ENCODE measurements at places on chromosomes 7 and 10. TPM values are rescaled to one million over a fixed set of nuclear protein-coding genes. Genes with fewer than 3 reads are reported as not detected.

GRCh38 chr10:34153663-34154382 lies 661.3 kb downstream of the PARD3 start:
- DNase-seq, result no peak

Gene PRTFDC1
- 1.2 TPM for total RNA-seq

Gene LGI1
- not detected for total RNA-seq

- DNase-seq, result no peak
These were observed 25.3 kb downstream of the CHCHD3 start for GRCh38 chr7:133056370-133057238.

- DNase-seq, result no peak
These were observed 155.6 kb upstream of the ADO start for GRCh38 chr10:62648921-62649320.

Gene PDZD7
- total RNA-seq, result 0.52 TPM

DNA sequence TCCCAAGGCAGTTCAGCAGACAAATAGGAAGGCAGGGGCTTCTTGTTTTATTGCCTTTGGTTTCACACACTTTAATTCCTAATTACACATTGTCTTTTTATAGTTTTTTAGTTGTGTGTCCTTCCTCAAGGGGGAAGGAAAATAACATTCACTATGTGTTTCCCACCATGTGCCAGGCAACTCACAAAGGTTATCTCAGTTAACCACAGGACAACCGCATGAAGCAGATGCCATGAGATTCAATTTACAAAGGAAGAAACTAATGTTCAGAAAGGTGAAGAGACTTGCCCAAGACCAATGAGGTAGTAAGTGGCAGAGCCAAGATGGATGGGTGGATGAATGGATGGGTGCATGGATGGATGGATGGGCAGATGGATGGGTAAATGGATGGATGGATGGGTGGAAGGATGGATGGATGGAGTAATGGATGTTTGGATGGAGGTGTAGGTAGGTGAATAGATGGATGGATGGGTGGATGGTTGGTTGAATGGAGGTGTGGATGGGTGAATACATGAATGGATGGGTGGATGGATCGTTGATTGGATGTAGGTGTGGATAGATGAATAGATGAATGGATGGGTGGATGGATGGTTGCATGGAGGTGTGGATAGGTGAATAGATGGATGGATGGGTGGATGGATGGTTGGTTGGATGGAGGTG lies 77.9 kb downstream of the ARHGAP22 start:
- DNase-seq, result no peak

Gene IL2RA
- total RNA-seq, result 3.7 TPM

GRCh38 chr10:5810225-5810624 lies 3.0 kb downstream of the GDI2 start:
- no peak for DNase-seq

DNA sequence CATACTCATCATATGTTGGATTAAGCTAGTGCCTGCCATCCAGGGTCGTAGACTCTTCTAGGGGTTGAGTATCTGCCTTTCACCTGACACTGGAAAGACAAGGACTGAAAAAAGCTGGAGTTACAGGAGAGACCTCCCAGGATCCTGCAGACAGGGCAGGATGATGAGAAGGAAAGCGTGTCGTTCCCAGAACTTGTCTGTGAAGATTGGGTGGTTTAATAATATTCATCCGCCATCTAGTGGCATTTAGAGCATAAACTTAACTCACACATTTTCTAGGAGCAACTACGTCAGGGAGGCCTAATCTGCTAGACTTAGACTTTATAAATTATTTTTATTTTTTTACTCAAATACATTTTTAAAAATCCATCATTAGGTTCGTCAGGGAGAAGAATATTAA lies 59.6 kb downstream of the ADRB1 start:
- DNase-seq, result peak; percentile 65

Gene PRPF18
- 35.1 TPM for total RNA-seq

DNA sequence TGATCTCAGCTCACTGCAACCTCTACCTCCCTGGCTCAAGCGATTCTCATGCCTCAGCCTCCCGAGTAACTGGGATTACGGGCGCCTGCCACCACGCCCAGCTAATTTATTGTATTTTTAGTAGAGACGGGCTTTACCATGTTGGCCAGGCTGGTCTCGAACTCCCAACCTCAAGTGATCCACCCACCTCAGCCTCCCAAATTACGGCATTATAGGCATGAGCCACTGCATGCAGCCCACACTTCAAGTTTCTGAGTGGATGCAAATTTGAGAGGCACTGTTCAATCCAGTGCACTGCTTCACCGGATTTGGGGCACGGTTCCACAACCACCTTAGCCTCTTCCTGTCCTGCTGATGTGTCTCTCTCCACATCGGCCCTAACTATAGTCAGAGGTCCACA lies 16.5 kb downstream of the CNPY1 start:
- no peak for DNase-seq

DNA sequence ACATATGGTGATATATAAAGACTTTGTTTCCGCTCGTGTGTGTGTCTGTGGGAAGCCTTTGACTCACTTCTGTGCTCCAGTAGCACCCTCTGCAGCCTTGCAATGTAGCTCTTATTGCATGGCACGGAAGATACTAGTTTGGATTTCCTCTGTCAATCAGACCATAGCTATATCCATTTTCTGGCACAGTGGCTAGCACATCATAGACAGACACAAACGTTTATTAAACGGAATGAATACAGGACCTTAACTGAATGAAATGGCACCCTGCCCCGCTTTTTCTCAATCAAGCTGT lies 124.0 kb upstream of the PTPN20 start:
- DNase-seq, result peak; percentile 58
